CD4-positive, alpha-beta memory T cell (primary cell): ENCODE measurements at places on chromosomes 7 and 10.

- no peak for DNase-seq
Measured at GRCh38 chr10:54065106-54065505, 735.9 kb downstream of the PCDH15 start.

- no peak for DNase-seq
Measured at GRCh38 chr10:79409038-79409725, 36.2 kb downstream of the ZCCHC24 start.

DNA sequence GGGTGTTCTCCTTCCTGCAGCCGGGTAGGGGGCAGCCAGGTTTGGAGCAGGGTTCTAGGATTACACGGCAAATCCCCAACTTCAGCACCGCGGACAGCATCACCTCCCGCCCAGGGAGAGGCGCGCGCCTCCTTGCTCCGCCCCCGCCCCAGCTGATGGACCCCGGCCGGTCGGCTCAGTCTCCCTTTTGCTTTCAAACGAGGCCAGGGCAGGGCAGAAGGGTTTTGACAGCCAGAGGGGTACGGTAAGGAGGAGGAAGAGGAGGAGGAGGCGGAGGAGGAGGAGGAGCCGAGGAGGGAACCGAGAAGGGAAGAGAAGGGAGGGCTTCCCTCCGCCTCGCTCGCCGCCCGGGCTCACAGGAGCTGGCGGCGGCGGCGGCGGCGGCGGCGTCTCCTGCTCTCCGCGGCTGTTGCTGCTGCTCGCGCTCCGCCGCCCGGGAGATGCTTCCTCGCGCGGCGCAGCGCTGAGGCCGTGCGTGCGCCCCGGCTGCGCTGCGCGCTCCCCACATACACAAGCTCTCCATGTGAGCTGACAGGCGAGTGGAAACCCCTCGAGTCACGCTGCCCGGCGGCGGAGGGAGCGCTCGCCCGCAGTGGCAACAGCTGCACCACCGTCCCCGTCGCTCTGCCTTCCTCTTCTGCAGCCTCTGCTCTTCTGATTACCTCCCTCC, 615 bp upstream of the CNTNAP2 start:
- no peak for DNase-seq

DNA sequence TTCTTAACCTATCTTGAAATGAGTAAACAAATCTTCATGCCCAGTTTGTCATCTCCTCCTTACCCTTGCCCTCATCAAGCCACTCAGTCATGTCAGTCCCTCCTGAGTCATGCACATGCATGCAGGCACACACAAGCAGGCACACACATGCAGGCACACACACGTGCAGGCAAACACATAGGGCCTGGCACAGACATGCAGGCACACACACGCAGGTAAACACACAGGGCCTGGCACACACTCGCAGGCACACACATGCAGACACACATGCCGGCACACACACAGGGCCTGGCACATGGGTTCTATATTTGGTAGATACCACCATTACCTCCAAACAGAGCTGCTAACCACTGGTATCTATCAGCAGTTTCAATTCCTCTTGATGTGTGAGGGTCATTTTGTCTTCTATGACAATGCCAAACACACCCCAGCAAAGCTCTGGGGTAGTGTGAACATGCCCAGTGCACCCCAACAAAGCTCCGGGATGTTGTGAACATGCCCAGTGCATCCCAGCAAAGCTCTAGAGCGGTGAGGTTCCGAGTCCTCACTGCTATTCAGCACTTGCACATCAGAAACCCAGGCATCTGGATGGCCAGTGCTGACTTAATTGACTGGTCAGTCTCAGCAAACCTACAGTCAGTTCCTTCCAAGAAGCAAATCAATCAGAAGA, 563.8 kb downstream of the PTPRN2 start:
- no peak for DNase-seq

GRCh38 chr10:17273403-17273802, 45.4 kb downstream of the VIM start:
- no peak for DNase-seq

- no peak for DNase-seq
Measured at GRCh38 chr7:30657131-30657530, 25.1 kb downstream of the CRHR2 start.

- DNase-seq: no peak
Measured at GRCh38 chr10:123096452-123096851, 39.3 kb upstream of the HMX3 start.
